ENCODE measurements at places on chromosomes 3 and 15.

DNA sequence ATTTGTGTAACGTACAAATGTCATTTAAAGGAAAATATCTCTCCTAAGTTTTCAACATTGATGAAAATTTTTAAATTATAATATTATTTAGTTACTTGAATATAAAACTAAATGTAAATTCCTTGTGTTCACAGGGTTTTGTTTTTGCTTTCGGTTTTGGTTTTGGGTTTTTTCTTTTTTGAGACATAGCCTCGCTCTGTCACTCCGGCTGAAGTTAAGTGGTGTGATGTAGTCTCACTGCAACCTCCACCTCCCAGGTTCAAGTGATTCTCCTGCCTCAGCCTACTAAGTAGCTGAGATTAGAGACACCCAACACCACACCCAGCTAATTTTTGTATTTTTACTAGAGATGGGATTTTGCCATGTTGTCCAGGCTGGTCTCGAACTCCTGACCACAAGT lies 79.3 kb upstream of the TCF12 start:
- DNase-seq = no peak

GRCh38 chr15:95345867-95346266 lies 984.6 kb upstream of the NR2F2 start:
- no peak for DNase-seq

GRCh38 chr15:76431971-76432370 lies 95.4 kb downstream of the ISL2 start:
- DNase-seq = no peak

- no peak for DNase-seq
Measured at GRCh38 chr3:56837196-56837955, 35.6 kb upstream of the ARHGEF3 start.

All from H1 (cell line).